ENCODE measurements at places on chromosomes 12 and 14.

DNA sequence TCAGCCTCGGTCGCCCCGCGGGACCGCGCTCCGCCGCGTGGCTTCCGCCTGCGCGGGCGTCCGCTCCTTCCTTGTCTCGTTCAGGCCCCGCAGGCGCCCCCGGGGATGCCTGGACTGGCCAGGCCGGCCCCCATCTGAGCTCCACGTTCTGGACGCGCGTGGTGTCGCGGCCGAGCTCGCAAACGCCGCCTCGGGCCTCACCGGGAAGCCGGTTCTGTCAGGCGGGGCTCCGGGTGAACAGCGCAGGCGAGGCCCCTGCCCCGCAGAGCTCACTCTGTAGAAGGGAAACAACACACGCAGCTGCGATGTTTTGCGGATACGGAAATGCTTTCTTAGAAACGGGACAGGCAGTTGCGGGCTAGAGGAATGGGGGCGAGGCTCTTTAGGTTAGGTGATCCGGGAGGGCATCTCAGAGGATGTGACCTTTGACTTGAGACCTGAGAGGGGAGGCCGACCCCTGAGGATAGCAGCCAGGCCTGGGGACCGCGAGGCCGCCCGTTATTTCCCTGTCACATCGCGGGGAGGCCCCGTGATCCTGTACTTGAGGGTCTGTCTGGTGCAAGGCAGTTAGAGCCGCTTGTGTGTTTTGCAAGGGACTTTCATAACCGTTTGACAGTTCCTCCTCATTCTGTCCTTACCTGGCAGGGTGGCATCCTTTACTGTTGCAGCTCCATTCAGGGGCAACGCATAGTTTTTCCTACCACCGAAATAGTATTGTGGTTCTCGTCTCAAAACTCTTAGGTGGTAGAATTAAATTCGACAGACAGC is 584 bp downstream of the VRK1 start:
- no peak for DNase-seq

GRCh38 chr12:130982565-130983225 is 29.0 kb downstream of the ADGRD1 start:
- DNase-seq = no peak

GRCh38 chr12:52213564-52214420 is 19.3 kb upstream of the KRT7 start:
- peak; percentile 67 for DNase-seq

DNA sequence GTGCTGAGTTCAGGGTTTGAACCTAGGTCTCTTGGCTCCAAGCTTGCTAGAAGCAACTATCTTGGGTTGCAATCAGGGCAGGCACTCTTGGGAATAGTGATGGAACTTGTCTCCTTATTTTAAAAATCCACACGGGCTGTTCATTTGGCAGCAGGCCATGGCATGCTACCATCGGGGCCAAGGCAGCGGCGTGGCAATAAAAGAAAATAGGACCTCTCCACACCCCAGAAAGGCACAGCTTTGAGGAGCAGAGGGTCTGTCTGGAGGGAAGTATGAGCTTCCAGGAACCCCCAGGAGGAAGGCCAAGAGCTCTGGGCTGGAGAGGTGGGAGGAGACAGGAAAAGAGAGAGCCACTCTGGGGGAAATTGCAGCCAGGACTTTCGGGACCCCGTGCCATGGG is 15.3 kb downstream of the RPS6KL1 start:
- no peak for DNase-seq

- no peak for DNase-seq
Measured at GRCh38 chr12:52171950-52172512, 19.8 kb downstream of the KRT80 start.

DNA sequence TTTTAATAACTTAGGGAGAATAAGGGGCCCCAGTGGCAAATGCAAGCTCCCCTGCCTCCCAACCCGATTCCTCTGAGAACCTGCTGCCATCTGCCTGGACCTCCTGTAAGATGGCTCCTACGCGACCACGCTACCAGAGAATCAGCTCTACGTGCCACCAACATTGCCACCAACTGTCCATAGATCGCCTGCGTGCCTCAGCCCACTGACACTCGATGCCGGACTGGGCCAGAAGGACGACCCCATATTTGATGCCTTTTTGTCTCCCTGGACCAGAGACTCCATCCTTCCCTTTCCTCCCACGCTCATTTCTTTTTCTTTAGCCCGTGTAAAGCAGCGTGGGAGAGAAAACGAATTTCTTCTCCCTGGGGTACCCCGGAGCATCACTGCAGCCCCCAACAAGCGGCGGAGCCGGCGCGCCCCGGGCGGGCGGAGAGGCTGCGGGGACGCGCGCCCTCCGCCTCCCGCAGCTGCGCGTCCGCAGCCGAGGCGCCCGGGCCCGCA is 565 bp upstream of the KLHL42 start:
- no peak for DNase-seq

GRCh38 chr14:56959869-56960268 is 149.6 kb upstream of the OTX2 start:
- DNase-seq = no peak

- DNase-seq = no peak
Measured at GRCh38 chr14:99603471-99604277, at the start of gene CCDC85C. CCDC85C (minus strand) TSS chr14:99604207; CDS start chr14:99603959, 248 bp downstream.

- DNase-seq = no peak
Measured at GRCh38 chr14:106556665-106557289, 1030.4 kb downstream of the TMEM121 start.

GRCh38 chr14:93029911-93030508 is 85.7 kb downstream of the ITPK1 start:
- no peak for DNase-seq
